ENCODE measurements at places on chromosomes 2 and 18.

DNA sequence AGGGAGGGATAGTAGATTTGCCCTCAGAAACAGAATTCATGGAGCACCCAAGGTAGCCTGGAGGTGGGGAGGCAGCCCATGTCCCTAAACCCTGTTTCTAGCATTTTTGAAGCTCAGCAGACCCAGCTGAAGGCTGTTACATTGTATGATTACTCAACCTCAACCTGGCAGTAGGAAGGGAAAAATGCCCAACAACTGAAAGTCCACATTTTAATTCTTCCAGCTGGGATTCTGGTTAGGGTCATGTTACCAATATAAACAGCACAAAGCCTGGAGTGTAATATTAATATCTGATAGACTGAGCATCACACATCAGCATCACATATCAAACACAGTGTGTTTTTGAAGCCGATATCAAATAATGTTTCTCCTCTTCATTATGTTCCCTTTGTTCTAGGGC, 437.0 kb downstream of the HRH4 start:
- no peaks in the 10 kb centered on the region for H3K36me3 ChIP-seq
- no peaks in the 10 kb centered on the region for H3K27me3 ChIP-seq
- H3K4me1 ChIP-seq: no peaks in the 10 kb centered on the region

GRCh38 chr2:20196657-20197161, 28.2 kb downstream of the SDC1 start:
- no peaks in the 10 kb centered on the region for H3K27me3 ChIP-seq
- no peak overlapping the region for H3K27ac ChIP-seq
- 0 out of 2 replicates have a peak, but pooled peaks cover 1% of the 10 kb centered on the region for H3K36me3 ChIP-seq
- H3K4me3 ChIP-seq: no peak overlapping the region

GRCh38 chr2:9590641-9591040, 35.0 kb upstream of the ADAM17 start:
- DNase-seq: no peak
- no peaks in the 10 kb centered on the region for H3K27me3 ChIP-seq
- H3K4me3 ChIP-seq: no peak overlapping the region
- no peaks in the 10 kb centered on the region for H3K36me3 ChIP-seq
- no peaks in the 10 kb centered on the region for H3K4me1 ChIP-seq
- no peak overlapping the region for H3K27ac ChIP-seq

DNA sequence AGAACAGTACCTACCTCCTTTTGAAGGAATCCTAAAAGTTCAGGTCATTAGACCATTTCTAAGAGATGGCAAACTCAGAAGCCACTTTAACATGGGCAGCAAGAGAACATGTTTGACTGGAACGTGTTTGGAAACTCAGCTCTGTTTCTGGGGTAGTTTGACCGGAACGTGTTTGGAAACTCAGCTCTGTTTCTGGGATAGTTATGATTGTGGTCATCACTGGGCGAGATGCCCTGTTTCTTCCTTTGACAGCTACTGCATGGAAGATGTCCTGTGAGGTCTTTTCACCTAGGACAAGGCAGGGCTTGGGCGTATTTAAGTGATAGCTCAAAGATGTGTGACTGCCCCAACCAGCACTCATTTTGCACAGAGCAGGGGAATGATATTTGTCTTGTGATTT, 19.9 kb upstream of the SERPINB13 start:
- H3K4me1 ChIP-seq: no peaks in the 10 kb centered on the region
- no peaks in the 10 kb centered on the region for H3K36me3 ChIP-seq
- DNase-seq: no peak
- H3K27ac ChIP-seq: no peak overlapping the region

- H3K27ac ChIP-seq: no peak overlapping the region
- H3K4me1 ChIP-seq: peaks cover 7% of the 10 kb centered on the region
- no peak for DNase-seq
- H3K4me3 ChIP-seq: no peak overlapping the region
- no peaks in the 10 kb centered on the region for H3K27me3 ChIP-seq
- H3K36me3 ChIP-seq: no peaks in the 10 kb centered on the region
Observed at GRCh38 chr2:192544371-192544955, 349.7 kb upstream of the TMEFF2 start.

DNA sequence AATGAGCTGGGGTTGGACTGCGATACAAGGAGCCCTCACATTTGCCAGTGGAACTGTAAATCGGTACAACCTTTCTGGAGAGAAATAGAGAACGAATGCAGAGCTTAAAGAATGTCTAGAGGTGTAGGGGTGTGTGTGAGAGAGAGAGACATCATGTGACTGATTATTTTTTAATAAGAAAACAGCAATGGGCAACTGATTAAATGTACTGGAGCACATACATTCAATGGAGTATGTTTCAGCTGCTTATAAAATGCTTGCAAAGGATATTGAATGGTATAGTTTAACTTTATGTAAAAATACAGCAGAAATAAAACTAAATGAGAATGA, 391 bp upstream of the TMEM17 start:
- peak overlapping the region; percentile 87 for H3K27ac ChIP-seq
- no peaks in the 10 kb centered on the region for H3K36me3 ChIP-seq

DNA sequence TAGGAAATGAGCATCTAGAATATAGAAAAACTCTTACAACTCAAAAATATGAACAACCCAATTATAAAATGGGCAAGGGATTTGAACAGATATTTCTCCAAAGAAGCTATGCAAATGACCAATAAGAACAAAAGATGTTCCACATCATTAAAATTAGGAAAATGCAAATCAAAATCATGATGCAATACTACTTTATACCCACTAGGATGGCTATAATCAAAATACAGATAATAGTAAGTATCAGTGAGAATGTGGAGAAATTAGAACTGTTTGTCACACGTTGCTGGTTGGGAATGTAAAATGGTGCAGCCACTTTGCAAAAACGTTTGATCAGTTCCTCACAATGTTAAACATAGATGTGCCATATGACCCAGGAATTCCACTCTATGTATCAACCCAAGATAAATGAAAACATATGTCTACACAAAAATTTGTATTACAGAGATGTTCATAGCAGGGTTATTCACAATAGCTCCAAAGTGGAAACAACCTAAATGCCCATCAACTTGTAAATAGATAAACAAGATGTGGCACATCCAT, 558.4 kb downstream of the SLC4A3 start:
- H3K27me3 ChIP-seq: no peaks in the 10 kb centered on the region
- H3K4me3 ChIP-seq: no peak overlapping the region
- H3K36me3 ChIP-seq: no peaks in the 10 kb centered on the region
- H3K27ac ChIP-seq: no peak overlapping the region
- no peaks in the 10 kb centered on the region for H3K4me1 ChIP-seq

DNA sequence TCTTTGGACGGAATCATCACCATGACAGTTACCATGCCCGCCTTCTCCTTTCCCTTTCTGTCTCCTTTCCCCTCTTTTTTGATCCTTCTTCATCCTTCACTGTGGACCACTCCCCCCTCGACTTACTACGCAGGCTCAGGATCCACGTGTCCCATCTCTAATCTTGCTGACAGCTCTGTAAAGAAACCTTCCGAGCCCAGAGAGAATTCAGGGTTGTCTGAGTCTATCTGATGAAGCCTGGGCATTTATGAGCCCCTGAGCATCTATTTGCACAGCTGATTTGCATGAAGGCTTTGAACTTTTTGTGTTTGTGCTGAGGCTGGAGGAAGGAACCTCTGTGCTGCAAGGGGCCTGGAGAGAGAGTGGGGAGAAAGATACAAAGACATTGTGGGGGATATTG, 50.7 kb downstream of the CIB4 start:
- 0 out of 2 replicates have a peak, but pooled peaks cover 4% of the 10 kb centered on the region for H3K4me1 ChIP-seq
- DNase-seq: peak; percentile 29
- 0 out of 2 replicates have a peak, but pooled peaks cover 4% of the 10 kb centered on the region for H3K27me3 ChIP-seq
- no peak overlapping the region for H3K4me3 ChIP-seq
- H3K36me3 ChIP-seq: no peaks in the 10 kb centered on the region
- H3K27ac ChIP-seq: no peak overlapping the region

GRCh38 chr2:73494031-73494430, 108.4 kb downstream of the ALMS1 start:
- H3K27me3 ChIP-seq: no peaks in the 10 kb centered on the region
- H3K36me3 ChIP-seq: no peaks in the 10 kb centered on the region
- DNase-seq: no peak
- no peak overlapping the region for H3K4me3 ChIP-seq

DNA sequence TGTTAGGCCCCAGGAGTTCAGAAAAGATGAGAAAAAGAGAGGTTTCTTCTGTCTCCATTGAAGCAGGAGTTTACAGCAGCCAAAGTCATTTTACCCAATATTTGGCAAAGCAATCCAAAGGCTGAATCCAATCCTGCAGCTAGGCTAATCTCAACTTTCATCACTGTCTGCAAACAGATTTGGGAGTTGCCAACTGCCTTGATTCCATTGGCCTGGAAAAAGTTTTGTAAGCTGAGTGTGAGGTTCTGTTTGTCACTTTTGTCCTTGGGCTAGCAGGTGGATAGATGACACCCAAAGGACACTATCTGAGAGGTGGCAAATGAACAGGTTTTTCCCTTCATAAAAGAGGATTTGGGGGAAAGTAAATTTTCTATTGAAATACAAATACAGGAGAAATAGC, 56.6 kb upstream of the SETBP1 start:
- no peaks in the 10 kb centered on the region for H3K27me3 ChIP-seq
- DNase-seq: no peak
- no peaks in the 10 kb centered on the region for H3K4me1 ChIP-seq

GRCh38 chr18:49976795-49977560, 163.6 kb upstream of the ACAA2 start:
- no peak overlapping the region for H3K27ac ChIP-seq
- H3K4me1 ChIP-seq: no peaks in the 10 kb centered on the region
- no peaks in the 10 kb centered on the region for H3K36me3 ChIP-seq

DNA sequence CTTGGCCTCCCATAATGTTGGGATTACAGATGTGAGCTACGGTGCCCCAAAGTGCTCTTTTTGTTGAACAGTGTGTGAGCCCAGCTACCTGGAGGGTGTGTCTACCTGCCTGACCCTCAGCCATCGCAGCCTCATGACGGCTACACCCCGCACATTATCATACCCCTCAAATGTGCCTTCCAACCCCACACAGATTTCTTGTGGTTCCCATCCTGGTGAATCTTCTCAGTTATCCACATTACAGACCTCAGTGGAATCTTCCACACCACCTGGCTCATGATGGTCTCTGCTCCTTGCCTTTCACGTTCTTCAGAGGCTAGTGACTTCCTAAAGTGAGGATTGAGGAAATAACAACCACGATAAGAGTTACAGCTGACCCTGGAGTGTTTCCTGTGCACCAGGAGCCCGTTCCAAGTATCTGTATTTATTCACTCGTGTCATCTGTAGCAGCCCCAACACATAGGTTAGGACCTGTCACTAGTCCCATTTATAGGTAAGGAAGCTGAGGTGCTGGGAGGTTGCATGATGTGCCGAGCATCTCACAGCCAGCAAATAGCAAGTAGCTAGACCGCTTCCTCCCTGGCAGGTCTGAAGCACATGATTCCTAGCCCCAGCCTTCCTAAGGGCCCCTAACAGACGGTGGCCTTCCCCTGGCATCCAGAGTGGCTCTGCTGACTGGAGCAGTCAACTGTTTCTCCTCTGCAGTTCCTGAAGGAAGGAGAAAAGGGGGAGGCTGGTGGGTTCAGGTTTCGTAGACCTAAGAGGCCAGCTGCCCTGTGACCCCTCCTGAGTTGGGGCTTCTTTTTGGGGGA, 47.3 kb downstream of the TCF7L1 start:
- no peak overlapping the region for H3K4me3 ChIP-seq
- H3K27me3 ChIP-seq: no peaks in the 10 kb centered on the region
- H3K4me1 ChIP-seq: peaks cover 6% of the 10 kb centered on the region
- DNase-seq: no peak
- H3K36me3 ChIP-seq: no peaks in the 10 kb centered on the region

- H3K4me1 ChIP-seq: no peaks in the 10 kb centered on the region
- H3K27ac ChIP-seq: no peak overlapping the region
- DNase-seq: no peak
- H3K27me3 ChIP-seq: no peaks in the 10 kb centered on the region
Observed at GRCh38 chr18:73645160-73645715, 502.4 kb downstream of the FBXO15 start.

DNA sequence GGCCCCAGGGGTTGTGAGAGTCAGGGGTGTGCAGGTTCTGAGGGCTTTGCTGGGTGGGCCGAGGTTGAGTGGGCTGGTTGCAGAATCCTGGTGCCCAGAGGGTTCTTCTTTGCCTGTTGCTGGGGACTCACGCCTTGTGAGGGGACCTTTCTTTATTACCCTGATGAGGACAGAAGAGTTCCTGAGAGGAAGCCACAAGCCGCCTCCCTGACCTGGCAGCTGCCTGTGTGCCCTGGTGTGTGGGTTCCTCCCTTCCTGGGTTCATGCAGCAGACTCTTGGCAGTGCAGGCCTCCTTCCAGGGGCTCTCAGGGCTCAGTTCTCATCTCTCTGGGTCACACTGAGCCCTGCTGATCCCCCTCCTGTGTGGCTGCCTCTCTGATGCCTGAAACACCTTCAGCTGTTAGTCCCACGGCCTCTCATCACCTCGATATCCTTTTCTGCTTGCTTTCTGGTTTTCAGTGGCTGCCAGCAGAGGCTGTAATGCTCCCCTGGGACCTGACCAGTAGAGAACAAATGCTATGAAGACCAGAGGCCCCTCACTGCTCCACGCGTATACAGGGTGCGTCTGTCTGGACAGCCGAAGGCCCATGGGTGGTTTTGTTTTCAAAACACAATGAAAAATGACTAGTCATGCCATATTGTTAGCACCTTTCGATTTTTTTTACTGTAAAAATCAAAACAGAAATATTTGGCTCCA, 191.3 kb downstream of the AGAP1 start:
- H3K36me3 ChIP-seq: no peaks in the 10 kb centered on the region
- no peak for DNase-seq
- H3K4me1 ChIP-seq: peaks cover 17% of the 10 kb centered on the region
- H3K27me3 ChIP-seq: no peaks in the 10 kb centered on the region
- H3K27ac ChIP-seq: no peak overlapping the region

DNA sequence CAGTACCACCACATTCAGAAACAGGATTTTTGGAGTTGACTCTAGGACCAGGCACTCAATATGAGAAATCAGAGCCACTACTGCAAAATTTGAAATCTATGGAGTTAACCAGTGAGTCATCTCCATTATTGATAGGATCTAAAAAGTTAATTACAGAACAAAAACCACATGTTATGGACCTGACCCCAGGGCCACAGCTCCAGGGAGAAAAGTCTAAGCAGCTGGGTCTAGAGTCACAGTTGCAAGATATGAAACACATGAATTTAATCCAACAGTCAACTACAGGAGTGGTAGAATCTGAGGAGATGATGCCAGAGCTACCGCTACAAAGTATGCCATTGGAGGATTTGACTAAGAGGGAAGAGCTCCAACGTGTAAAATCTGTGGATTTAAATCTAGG, 13.4 kb upstream of the ZNF512 start:
- H3K4me3 ChIP-seq: no peak overlapping the region
- H3K27ac ChIP-seq: no peak overlapping the region
- no peaks in the 10 kb centered on the region for H3K27me3 ChIP-seq
- no peaks in the 10 kb centered on the region for H3K36me3 ChIP-seq

- H3K4me1 ChIP-seq: no peaks in the 10 kb centered on the region
- H3K27me3 ChIP-seq: no peaks in the 10 kb centered on the region
- no peaks in the 10 kb centered on the region for H3K36me3 ChIP-seq
- no peak for DNase-seq
- H3K4me3 ChIP-seq: no peak overlapping the region
Observed at GRCh38 chr2:40287773-40288172, 164.1 kb downstream of the SLC8A1 start.

Data from Caco-2 (cell line).